Renal pelvis (tissue), 12 donors: ENCODE measurements at places on chromosomes 3 and 15. TPM values are rescaled to one million over a fixed set of nuclear protein-coding genes. Genes with fewer than 3 reads are reported as not detected.
A peak's percentile ranks its signal among the peaks of the same experiment; 100 is the strongest.

- DNase-seq: no peak
Measured at GRCh38 chr15:35547775-35548364, 1.9 kb upstream of the DPH6 start.

DNA sequence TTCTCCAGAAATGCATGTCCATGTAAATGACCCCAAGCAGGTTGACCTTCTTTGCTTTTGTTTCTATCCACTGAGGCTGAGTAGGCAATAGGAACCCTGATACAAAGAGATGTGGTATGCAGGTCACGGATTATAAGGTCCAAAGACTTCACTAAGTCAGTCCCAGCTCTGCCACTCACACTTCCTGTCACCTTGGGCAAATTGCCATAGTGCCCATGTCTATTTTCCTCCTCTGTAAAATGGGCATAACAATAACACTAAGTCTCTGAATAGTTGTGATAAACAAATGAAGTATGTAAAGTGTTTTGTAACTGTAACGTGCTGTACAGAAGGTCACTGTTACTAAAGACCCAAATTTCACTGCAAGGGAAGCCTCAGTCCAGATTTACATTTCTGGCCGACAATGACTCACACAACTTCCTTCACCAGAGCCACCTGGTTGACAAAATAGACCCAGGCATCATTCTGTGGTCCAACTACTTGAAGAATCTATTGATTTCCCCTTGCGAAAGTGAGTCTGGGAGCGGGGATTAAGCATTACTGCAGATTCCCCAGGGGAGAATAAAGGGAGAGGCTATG is 175.4 kb upstream of the LPP start:
- DNase-seq: no peak

DNA sequence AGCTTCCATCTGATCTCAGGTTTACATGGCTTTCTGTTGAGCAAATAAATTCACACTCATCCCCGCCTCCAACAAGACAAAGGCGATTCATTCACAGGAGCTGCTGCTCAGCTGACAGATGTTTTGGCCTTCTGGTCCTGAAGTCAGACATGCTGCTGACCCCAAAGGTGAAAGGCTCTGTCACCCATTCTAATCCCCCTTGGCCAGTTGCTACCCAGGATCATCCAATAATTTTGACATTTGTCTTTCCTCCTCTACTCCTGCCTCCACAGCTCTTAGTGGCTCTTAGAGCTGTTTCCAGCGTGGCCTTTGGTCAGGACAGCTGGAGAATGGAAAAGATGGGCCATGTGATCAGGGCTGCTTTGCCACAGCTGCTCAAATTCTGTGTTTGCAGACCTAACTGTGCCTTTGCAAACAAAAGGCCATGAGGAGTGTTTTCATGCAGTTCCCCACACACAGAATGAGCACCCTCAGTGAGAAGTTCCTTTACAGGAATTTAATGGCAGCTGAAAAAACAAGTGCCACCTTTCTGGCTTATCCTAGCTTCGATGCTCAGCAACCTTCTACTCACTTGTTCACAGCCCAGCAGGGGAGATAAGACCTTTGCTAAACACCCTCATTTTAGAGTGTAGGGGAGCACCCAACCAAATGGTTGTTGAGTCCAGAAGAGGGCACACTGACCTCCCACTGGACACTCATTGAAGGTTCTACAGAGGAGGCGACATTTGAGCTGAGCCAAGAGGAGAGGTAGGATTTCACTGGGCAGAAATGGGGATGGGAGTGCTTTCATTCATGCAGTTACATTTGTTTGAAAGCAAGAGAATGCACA is 39.0 kb downstream of the CYP19A1 start:
- DNase-seq: no peak

DNA sequence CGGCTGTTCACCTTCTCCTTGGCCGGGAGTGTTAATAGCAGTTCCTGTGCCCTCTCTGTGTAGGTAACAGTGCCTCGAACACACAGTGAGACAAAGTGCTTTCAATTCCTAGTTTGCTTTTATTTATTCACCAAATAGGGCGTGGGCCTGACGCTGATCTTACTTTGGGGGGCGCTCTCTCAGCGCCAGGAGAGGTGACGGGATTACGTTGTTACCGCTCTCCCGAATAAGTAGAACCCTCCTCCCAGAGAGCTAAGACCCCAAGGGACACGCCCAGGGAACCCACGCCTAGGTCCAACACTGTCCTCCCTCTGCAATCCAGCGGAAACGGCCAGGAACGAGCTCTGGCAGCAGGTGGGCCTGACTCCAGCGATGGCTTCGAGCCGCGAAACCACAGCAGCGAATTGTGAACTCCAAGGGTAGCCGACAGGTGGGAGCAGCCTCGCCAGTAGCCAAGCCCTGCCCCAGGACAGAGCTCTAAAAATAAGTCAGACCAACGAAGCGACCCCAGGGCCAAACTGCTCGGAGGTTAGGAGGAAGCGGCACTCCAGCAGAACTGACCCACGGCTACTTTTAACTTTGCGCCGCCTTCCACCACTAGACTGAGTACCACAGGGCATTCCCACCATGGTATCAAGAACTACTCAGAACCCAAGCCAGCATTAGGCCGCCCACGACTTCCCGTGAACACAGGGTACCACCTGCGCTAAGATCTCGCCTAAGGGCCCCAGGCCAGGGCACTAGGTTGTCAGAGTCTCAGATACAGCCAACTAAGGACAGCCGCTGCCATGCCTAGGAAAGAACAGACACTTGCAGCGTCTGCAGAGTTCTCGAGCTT is 1.6 kb upstream of the SIN3A start:
- peak; percentile 49 for DNase-seq

- no peak for DNase-seq
Measured at GRCh38 chr15:83435202-83435601, 11.9 kb upstream of the SH3GL3 start.

- no peak for DNase-seq
Measured at GRCh38 chr3:105528955-105529354, 162.2 kb downstream of the ALCAM start.

- no peak for DNase-seq
Measured at GRCh38 chr3:101665357-101665756, 11.6 kb downstream of the ZBTB11 start.

DNA sequence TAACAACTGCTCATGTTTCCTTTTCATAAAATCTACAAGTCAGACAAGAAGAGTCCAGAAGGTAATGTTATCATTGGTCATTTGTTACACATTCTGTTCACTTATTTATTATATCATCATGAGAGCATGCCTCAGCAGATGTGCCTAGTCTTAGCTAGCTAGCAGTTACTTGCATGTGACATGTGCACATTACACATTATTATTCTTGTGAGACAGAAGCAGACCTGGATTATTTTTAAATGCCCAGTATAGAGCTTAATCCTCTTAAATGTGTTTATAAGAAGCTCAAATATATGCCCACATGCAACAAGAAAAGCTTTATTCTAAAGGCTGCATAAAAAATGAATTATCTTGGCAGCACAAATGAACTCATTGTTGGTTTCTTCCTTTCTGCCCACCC is 12.6 kb downstream of the YEATS2 start:
- no peak for DNase-seq

DNA sequence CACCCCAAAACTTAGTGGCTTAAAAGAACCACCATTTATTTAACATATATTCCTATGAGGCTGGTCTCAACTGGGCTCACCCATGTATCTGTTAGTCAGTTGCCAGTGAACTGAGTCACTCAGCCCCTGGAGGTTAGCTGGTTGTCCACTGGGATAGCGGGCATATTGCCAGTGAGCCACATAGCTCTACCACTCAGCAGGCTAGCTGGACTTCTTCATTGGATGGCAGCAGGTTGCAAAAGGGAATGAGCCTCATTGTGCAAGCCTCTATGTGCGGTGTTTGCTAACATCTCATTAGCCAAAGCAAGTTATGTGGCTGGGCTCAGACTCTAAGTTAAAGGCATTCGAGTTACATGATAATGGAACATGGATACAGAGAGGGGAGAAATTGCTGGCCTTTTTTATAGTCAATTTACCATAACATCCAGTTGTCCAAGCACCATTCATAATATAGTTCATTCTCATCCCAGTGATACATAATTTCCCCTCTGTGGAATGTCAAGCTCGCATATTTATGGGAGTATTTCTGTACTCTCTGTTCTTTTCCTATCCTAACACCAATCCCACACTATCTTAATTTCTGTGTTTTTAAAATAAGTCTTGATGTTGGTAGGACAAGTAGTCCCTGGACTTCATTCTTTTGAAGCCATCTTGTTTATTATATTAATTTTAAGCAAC is 8.7 kb downstream of the BTD start:
- DNase-seq: no peak

DNA sequence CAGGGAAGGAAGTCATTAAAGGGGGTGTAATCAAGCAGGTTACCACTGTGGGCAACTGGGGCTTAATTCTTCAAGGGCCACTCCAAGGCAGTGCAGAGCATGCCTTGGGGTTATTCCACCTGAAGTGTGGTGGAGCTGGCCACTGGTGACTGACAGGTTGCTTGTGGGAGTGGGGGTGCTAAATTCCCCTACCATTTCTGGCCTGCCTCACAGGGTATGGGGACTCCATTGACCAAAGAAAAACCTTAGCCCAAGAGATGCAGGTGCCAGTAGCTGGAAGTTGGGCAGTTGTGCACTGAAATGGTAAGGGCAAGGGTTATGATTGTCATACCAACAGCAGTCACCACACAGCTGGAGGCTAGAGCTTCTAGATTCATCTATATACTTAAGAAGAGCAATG is 93.4 kb downstream of the ZNF621 start:
- DNase-seq: no peak

DNA sequence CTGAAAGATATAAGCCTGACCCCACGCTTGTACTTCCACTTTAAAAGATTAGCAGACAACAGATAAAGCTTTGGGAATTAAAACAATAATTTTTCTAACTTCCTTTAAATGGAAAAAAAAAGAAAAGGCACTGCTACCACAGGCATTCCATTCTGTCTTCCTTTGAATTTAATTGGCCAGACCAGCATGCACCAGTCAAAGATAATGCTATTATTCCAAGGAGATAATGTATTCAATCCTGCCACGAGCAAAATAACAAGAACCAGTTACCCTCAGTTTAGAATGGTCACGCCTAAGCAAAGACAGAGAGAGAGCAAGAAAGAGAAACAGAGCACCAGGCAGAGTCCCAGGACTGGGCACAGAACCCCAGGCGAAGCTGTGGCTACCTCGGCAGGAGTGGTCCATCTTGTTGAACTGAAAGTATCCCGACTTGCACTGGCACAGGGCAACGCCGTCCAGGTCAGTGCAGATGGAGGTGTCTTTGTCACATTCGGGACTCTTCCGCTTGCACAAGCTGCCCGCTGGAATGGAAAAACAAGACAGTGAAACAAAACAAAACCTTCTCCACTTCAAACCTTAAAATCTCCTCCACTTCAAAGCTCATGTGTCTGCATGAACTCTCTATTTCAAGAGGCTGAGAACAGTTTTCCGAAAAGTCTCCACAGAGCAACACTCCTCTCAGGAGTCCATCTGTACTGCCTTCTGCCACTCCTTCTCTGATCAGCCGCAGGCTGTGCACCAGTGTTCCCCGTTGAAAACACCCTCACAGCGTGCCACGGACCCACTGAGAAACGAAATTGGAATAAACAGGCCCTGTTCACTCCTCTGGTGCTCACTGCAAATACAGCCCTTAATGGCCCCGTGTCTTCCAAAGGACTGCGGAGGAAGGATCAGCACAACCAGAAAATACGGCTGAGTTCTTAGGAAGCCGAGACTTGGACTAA is 58.2 kb downstream of the HEG1 start:
- DNase-seq: no peak

GRCh38 chr3:73070675-73071575 is 9.5 kb downstream of the EBLN2 start:
- DNase-seq: no peak

GRCh38 chr3:188752850-188753249 is 418.9 kb upstream of the TPRG1 start:
- no peak for DNase-seq

GRCh38 chr3:141655801-141656200 is 82.3 kb upstream of the RNF7 start:
- no peak for DNase-seq

DNA sequence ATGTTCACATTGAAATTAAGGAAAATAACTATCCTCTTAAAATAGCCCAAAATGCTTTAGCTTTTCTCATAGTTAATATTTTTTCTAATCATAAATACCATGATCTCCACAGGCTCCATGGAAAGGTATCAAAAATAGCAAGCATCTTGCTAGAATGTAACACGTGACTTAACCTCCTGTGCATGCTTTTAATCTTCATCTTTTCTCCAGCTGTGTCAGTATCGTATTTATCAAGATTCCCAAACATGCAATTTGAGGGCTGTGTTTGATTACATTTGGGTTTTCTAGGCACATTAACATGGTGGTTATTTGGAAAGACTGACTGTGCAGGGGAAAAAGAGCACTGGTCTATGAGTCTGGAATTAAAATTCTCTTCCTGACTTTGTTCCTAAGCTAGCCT is 472.5 kb upstream of the MCTP2 start:
- no peak for DNase-seq

DNA sequence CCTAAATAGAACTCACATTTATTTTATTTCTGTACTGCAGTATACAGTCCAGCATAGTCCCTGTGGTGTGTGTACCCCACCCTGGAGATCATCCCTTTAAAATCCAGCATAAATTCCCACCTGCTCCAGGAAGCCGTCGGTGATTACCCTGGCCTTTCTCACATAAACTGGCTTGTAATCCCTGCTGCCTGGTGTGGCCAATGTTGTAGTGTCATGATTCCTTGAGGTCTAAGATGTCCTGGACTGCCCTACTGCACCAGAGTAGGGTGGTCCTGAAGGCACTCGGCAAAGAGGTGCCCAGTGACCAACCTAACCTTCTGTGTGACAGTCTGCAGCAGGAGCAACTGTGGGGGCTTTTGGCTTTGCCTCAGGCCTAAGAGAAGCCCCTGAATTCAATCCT is 58.9 kb downstream of the ITGA11 start:
- no peak for DNase-seq

GRCh38 chr3:189967254-189967865 is 153.3 kb downstream of the P3H2 start:
- DNase-seq: peak; percentile 59

GRCh38 chr3:78141269-78141668 is 1101.4 kb downstream of the ROBO2 start:
- DNase-seq: no peak

RLBP1 gene
- polyA plus RNA-seq: not detected

LRRC31 gene
- 0.32 TPM for polyA plus RNA-seq

PLSCR1 gene
- 82.7 TPM for polyA plus RNA-seq

MOBP gene
- 0.14 TPM for polyA plus RNA-seq

TRMT10C gene
- polyA plus RNA-seq: 33.7 TPM

IGF2BP2 gene
- 94.1 TPM for polyA plus RNA-seq

SI gene
- not detected for polyA plus RNA-seq

PLA1A gene
- polyA plus RNA-seq: 8.0 TPM

CDCP1 gene
- 1.4 TPM for polyA plus RNA-seq

AGBL1 gene
- 0.14 TPM for polyA plus RNA-seq

BMF gene
- polyA plus RNA-seq: 49.9 TPM

OCA2 gene
- 9.0 TPM for polyA plus RNA-seq
